ENCODE measurements at places on chromosomes 5 and 9. TPM values are rescaled to one million over a fixed set of nuclear protein-coding genes. Genes with fewer than 3 reads are reported as not detected.
A peak's percentile ranks its signal among the peaks of the same experiment; 100 is the strongest.

Gene SPINK13
- total RNA-seq = not detected

Gene FOXD4L3
- total RNA-seq = 0.21 TPM

GRCh38 chr5:14472986-14473567, 108.5 kb upstream of the OTULINL start:
- no peak for DNase-seq

GRCh38 chr9:135907006-135907430, 328 bp downstream of the CAMSAP1 start:
- DNase-seq = peak; percentile 66

DNA sequence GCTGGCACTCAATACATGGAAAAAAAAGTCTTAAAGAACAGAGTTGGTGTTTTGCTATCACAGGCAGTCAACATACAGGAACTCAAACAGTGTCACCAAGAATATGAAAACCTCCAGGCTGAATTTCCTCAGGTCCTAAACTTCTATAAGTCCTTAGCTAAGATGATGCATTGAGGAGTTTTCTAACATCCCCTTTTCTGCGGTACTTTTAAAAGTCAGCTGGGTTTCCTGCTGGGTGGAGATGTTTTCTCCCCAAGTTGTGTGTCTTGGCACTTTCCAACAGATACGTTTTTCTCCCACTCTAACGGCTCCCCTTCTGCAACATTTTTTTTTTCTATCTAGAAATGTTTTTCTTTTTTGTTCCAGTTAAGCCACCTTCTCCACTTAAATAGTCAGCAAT, 244.8 kb upstream of the HAPLN1 start:
- DNase-seq = no peak

DNA sequence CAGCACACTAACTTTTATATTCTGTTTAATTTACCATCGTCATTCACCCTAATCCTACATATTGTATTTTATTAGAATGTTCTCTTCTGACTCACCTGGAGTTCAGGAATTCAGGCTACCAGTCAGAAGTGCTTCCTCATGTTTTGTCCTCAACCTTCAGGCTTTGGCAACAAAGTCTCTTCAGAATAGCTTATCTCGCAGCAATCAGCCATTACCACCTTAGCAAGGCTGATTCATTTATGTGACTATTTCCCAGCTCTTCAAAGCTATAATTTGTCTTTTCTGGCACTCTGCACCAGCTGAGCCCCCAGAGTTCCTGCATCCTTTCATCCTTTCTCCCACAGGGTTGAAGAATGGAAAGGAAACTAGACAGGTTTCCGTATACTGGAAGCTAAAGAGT, 365.5 kb upstream of the CDH18 start:
- no peak for DNase-seq

DNA sequence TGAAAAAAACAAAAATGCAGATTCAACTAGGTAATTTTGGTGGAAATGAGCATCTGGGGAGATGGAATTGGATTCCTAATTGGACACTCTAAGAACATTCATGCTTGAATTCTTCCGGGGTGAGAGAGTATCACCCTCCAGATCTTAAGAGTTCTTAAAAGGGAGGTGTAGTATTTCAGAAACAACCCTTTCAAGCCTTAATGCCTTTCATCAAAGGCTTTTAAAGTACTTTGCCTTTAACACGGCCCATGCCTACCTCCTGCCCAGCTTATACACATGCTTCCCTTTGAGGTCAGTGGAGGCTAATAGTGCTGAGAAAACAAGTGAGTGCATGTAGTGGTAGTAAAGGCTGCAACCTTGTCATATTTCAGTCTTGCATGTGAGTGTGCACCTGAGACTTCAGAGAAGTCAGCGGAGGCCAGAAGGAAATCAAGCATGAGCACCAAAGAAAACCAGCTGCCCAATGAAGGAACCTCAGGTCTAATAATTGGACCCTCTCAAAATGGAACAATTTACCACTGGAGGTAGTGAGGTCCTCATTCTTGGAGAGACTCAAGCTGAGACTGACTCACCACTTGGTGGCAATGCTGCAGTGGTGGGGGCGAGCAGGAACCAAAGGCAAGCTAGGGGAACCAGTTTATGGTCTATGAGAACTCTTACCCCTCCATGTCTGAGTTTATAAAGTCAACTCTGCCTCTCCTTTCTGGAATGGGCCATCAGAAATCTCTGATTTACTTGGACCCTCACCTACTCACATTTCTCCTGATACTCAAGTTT, 98.4 kb upstream of the GDNF start:
- DNase-seq = no peak

GRCh38 chr9:38700695-38701094, 19.2 kb downstream of the FAM240B start:
- DNase-seq = no peak

DNA sequence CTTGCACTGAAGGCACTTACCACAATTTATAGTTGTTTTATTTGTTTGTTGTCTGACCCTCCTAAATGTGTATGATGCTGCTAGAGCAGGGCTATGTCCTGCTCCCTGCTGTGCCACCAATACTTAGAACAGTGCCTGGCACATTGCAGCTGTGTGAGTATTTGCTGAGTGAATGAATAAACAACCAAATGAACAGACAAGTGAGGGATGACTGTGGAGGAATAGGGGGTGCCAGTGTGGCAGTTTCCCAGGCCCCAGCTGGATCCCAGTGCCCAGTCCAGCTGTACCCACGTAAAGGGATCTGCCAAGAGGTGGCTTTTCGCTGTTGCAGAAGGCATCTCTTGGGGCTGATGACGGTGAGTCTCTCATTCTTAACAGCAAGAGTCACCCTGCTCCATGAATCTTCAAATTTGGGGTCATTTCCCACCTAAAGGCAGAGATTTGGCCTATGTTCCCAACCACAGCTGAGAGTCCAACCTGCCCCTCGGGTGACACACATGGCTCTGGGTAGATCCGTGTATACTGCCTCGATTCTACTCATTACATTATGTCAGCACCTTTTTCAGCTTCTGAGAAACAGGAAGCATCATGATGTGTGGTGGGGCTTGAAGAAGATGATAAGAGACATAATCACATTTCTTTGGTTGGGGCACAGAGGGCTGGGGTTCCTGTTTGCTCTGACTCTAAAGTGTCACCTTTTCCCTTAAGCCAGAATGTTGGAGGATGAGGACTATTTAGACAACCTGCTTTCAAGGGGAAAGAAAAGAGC, 14.3 kb downstream of the IL5 start:
- DNase-seq = no peak

Data from lower lobe of right lung (tissue), 2 donors.